Mucosa of descending colon (tissue), 3 donors: ENCODE measurements at places on chromosomes 12 and 14. TPM values are rescaled to one million over a fixed set of nuclear protein-coding genes. Genes with fewer than 3 reads are reported as not detected.

- no peak for DNase-seq
Measured at GRCh38 chr12:92810370-92810769, 107.6 kb downstream of the PLEKHG7 start.

- DNase-seq, result no peak
Measured at GRCh38 chr14:92866901-92867865, 55.8 kb upstream of the CHGA start.

GRCh38 chr12:70721656-70722357 is 84.6 kb upstream of the PTPRB start:
- DNase-seq, result no peak

DNA sequence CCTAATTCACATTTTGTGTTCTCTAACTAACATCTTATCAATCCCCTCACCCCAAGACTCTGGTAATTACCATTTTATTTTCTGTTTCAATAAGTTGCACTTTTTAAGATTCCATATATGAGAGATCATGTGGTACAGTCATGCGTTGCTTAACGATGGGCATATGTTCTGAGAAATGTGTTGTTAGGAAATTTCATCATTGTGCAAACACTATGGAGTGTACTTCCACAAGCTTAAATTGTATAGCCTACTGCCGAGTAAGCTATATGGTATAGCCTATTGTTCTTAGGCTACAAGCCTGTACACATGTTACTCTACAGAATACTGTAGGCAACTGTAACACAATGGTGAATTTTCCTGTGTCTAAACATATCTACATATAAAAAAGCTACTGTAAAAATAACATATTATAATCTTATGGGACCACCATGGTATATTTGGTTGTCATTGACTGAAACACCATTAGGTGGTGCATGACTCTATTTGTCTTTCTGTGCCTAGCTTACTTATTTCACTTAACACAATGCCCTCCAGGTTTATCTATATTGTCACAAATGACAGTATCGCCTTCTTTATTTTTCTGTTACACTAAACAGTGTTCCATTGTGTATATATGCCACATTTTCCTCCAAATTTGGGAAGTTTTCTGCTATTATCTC is 473.4 kb upstream of the LMO3 start:
- DNase-seq, result no peak

DNA sequence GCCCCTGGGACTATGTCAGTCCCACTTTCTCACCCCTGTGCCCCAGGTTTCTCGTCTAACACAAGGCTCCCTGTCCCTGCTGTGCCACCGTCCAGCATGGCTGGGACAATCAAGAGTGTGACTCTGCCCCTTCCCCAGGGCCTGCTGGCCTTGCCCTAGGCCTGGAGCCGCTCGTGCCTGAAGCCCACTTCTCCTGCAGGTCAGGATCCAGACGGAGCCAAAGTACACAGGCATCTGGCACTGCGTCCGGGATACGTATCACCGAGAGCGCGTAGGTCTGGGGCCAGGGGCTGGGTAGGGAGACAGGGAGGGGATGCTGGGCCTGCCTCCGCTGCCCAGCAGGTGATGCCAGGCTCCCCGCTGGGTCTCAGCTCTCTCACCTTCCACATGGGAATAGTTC is 2.8 kb downstream of the SLC25A47 start:
- no peak for DNase-seq

GRCh38 chr12:51368640-51369517 is 22.3 kb downstream of the GALNT6 start:
- DNase-seq, result peak; percentile 71

Gene HPD
- total RNA-seq, result 1.0 TPM
